Urinary bladder (tissue), 4 donors: ENCODE measurements at places on chromosomes 11 and 22.

DNA sequence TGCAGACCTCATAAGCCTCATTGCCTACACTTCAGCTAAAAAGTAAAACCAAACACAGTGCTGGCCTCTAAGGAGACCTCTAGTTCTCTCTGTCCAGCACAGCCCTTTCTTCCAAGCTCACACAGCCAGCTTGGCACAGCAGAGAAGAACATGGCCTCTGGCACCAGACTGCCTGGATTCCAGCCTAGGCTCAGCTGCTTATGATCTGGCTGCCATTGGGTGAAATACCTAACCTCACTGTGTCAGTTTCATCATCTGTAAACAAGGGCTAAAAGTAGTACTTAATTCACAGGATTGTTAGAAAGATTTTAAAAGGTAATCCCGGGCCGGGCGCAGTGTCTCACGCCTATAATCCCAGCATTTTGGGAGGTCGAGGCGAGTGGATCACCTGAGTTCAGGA, 9.9 kb upstream of the ACER3 start:
- no peak for DNase-seq

GRCh38 chr11:95924414-95924760, 480 bp upstream of the MTMR2 start:
- DNase-seq = peak; percentile 28

DNA sequence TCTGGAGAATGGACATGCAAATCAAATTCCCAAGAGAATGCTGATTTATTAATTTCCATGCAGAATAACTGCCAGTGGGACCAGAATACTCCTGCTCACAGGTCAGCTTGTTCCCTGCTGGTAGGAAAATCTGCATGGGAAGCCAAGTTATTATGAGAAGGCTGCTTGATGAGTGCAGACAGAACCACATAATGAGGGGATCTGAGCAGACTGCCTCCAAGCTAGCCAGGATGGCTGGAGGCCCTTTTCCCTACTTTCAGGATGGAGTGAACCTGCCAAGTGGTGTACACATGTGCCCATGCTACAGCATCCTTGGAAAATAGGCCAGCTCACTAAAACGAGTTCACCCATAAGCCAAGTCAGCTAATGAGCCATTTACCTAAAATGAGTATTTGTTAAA, 55.2 kb upstream of the ZBED5 start:
- DNase-seq = no peak

DNA sequence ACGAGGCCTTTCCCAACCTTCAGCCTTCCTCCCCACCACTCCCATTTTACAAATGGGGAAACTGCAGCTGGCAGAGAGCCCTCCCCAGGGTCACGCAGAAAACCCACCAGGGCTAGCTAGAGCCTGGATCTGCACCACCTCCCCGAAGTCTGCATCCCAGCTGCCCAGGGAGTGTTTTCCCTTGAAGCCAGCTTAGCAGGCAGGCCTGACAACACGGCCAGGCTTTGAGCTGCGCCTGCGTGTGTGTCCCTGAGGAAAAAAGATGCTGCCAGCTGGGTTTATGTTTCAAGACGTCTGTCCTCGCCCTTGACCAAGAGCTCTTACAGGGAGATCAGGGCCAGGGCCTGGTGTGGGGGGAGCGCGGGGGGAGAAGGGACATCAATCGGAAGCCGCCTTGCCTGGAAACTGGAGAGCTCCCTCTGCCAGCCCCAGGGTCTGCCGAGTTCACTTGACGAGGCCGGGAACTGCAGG, 20.3 kb downstream of the WNT11 start:
- DNase-seq = no peak

DNA sequence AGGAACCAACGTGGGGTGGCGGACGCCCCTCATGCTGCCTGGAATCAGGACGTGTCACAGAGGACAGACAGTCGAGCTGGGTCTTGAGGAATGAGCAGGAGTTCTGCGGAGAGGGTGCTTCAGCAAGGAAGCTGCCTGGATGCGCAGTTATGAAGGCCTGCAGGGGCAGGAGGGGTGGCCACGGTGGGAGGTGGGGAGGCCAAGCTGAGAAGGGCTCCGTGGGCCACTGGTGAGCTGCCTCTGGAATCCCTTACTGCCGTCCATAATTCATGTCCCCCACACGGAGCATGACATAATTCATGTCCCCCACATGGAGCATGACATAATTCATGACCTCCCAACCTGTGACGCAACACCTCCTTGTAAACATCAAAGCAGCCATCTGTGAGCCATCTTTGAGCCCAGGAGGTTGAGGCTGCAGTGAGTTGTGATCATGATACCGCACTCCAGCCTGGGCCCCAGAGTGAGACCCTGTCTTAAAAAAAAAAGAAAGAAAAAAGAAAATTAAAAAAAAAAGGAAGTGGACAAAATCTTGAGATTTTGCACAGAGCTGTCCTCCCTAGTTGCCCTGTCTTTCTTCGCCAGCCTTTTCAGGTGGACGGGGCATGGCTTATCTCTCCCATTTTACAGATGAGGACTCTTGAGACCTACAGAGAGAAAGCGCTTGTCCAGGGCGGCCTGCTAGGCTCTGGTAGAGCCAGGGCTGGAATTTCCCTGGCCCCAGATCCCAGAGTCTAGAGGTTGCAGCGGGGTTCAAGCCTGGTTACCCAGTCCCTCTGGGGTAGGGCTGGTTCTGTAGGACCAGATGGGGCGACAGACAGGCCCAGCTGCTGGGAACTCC, 24.3 kb upstream of the PICK1 start:
- no peak for DNase-seq

- DNase-seq = no peak
These were observed 185.6 kb upstream of the TENM4 start for GRCh38 chr11:79626135-79627075.

- no peak for DNase-seq
These were observed 485.4 kb downstream of the SOX6 start for GRCh38 chr11:15870911-15871310.

DNA sequence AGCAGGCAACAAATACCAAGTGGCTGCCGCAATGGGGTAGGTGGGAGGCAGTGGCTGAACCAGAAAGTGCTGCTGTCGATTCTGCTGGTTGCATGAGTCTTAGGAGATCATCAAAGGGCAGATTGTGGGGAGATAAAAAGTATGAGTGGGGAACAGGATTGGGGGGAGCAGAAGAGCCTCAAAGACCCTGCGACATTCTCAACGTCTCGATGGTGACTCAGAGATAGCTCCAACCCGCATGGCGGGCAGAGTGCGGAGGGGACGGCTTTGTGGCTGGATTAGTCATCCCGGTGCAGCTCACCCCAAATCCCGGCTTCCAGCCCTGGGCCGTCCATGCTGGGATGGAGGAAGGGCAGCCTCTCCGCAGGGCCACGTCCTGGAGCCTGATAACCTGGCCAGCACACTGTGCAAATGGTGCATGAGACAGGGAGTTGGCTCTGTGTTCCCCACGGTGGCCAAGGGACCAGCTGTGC, 11.6 kb upstream of the RTN4R start:
- DNase-seq = no peak

DNA sequence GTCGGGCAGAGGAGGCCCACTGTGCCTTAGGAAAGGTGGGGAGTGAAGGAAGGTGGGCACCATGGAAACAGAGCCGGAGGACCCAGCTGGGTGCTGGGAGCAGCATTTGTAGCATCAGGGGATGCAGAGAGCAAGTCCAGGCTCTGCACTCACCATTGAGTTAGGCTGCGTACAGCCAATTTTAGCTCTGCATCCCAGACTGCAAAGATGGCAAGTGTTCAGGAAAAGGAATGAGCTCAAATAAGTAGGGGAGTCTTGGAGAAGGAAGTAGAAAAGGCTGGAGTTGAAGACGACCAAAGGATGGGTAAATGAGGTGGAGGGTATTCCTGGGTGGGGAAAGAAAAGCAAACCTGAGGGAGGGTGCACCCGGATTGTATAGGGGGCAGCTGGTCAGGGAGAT, 31.6 kb upstream of the ETS1 start:
- no peak for DNase-seq

- no peak for DNase-seq
These were observed 85.0 kb downstream of the NAT10 start for GRCh38 chr11:34190192-34191139.

DNA sequence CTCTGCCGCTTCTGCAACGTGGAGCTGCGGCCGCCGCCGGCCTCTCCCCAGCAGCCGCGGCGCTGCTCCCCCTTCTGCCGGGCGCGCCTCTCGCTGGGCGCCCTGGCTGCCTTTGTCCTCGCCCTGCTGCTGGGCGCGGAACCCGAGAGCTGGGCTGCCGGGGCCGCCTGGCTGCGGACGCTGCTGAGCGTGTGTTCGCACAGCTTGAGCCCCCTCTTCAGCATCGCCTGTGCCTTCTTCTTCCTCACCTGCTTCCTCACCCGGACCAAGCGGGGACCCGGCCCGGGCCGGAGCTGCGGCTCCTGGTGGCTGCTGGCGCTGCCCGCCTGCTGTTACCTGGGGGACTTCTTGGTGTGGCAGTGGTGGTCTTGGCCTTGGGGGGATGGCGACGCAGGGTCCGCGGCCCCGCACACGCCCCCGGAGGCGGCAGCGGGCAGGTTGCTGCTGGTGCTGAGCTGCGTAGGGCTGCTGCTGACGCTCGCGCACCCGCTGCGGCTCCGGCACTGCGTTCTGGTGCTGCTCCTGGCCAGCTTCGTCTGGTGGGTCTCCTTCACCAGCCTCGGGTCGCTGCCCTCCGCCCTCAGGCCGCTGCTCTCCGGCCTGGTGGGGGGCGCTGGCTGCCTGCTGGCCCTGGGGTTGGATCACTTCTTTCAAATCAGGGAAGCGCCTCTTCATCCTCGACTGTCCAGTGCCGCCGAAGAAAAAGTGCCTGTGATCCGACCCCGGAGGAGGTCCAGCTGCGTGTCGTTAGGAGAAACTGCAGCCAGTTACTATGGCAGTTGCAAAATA, 816 bp downstream of the PDE3B start:
- DNase-seq = no peak

DNA sequence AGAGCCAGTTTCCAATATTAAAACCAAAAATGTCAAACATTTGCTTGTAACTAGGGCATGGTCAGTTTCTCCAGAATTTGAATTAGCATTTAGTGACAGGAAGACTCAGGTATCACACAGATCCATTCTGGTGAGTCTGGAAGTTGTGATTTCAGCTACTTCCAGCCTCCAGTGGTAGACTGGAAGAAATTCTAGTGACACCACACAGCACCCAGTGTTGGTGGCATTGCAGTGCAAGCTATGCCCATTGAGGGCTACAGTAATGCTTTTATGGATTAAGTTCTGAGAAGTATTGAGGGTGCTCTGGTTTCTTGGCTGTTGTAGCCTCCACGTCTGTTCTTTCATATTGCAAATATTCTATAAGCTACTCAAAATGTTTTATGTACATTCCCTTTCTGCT, 31.4 kb upstream of the MMP20 start:
- no peak for DNase-seq

DNA sequence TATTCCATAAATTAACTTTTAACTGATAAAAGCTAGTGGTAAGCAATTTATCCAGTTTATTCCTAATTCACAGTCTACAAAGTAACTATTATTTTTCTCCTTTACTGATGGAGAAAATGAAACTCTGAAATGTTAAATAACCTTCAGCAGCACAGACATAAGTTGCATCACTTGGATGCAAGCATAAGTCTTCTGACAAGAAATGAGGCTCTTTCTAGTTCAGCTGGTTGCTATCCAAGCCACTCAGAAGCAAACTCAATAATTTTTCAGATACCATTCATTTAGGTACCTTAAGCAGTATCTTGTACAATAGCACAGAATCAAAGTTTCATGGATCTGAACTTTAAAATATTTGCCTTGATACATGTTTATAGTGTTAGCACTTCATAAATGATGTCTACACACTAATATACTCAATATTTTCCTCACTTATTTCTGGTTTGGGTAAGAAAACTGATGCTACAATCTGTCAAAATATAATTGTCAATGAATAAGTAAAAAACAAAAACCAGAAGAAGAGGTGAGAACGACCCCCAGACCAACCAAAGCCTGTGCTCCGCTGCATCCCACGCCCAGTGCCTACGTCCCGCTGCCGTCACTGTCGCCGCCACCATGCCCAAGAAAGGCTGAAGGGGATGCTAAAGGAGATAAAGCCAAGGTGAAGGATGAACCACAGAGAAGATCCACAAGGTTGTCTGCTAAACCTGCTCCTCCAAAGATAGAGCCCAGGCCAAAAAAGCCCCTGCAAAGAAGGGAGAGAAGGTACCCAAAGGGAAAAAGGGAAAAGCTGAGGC, 18.1 kb downstream of the FAM168A start:
- DNase-seq = no peak

DNA sequence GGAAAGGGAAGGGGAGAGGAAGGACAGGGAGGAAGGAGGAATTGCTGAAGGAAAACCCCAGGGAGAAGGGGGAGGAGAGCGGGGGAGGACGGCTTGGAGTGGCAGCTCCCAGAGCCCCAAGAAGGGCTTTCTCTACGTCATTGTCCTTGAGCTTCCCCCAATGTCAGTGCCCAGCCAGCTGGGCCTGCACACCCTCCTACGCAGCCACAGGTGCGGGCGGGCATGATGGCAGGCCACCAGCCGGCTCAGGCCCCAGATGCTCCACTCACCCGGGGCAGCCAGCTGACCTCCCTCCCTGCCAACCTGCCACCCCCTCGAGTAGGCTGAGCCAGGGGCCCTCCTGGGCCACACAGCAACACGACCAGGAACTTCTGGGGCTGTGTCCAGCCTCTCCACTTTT, 11.2 kb downstream of the SYT7 start:
- DNase-seq = no peak

GRCh38 chr11:123299721-123300120, 104.7 kb upstream of the CLMP start:
- no peak for DNase-seq

DNA sequence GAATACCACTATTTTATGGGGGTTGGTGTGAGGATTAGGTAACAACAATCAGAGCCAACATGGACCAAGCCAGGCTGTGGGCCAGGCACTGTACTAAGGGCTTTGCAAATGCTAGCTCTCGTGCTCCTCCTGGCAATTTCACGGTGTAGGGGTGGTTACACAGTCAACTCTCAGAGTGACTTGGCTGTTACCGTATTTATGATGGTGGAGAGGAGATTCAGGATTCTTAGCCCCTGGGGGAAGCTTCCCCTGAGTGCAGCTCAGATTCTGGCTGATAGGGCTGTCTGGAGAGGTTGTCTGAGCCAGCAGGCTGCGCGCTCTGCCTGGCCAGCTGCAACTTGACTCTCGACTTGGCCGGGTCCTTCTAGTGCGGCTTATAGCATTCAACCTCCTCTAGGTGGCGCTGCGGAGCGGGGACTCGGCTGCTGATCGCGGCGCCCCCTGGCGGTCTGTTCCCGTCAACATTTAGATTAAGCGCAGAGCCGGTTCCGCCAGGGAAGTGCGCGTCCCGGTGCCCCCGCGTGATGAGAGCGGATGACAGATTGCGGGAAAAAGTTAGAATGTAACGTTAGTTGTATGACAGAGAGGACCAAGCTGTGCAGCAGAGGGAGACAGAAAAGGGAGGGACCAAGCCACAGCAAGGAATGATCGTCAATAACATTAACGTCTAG, 4.5 kb upstream of the NCF4 start:
- DNase-seq = peak; percentile 80

GRCh38 chr11:77637345-77638165, at the start of gene CLNS1A:
Gene CLNS1A (minus strand): TSS chr11:77637794. CDS start chr11:77637714, 80 bp downstream.
- peak; percentile 76 for DNase-seq

- no peak for DNase-seq
These were observed 3.4 kb downstream of the AGBL2 start for GRCh38 chr11:47711816-47712215.

GRCh38 chr11:35021589-35021988, 105.2 kb downstream of the PDHX start:
- DNase-seq = no peak

GRCh38 chr22:21642584-21643448, 714 bp downstream of the SDF2L1 start:
- no peak for DNase-seq
